GOT3 (cell line): ENCODE measurements at places on chromosomes 4 and X.

DNA sequence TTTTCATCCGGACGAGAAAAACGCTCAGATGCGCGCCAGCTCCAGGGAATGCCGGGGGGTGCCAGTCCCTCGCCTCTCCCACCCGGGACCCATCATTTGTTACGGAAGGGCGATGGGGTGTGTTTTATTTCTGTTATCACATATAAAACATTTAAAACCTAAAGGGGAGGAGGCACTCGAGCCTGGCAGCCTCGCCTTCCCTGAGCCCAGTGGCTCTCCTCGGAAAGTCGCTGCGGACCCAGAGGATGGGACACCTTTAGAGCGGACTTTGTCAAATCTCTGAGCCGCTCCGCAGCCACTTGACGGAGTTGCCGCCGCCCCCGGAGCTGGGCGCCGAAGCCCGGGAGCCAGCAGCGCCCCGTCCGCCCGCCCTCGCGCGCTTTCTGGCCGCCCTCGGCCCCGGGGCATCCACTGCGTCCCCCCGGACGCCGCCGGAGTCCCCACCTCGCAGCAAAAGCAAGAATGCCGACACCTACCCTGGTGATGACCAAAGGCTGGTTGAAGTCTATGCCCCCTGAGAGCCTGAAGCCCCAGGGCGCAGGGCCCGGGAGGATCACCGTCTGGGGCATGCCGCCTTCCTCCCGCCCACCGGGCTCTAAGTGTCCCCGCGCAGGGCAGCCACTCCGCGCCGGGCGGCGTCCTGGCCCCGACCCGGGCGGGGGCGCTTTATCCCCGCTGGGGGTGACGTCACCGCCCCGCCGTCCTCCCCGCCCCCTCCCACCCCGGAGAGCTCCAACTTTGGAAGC lies at the start of gene PDLIM3:
Gene PDLIM3, minus strand, starts transcription at position 642 of the 746 bp plus-strand sequence. Its CDS starts 73 bp downstream, at position 569.
- no peak for DNase-seq

DNA sequence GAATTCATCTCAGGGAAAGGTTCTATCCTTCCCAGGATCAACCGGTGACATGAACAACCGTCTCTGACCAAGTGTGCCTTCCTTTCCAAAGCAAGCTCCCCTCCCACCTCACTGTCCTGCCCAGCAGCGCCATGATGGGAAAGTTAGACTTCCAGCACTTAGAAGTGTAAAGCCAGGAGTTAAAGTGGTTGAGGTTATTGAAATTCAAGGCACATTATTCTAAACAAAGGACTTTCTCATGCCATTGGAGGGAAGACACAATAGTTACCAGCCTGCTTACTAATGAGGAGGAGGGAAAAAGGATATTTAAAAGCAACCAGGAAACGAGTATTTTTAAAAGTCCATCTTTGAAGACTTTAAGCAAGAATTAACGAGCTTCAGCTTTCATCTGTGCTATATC lies 96.8 kb downstream of the NSUN7 start:
- no peak for DNase-seq

DNA sequence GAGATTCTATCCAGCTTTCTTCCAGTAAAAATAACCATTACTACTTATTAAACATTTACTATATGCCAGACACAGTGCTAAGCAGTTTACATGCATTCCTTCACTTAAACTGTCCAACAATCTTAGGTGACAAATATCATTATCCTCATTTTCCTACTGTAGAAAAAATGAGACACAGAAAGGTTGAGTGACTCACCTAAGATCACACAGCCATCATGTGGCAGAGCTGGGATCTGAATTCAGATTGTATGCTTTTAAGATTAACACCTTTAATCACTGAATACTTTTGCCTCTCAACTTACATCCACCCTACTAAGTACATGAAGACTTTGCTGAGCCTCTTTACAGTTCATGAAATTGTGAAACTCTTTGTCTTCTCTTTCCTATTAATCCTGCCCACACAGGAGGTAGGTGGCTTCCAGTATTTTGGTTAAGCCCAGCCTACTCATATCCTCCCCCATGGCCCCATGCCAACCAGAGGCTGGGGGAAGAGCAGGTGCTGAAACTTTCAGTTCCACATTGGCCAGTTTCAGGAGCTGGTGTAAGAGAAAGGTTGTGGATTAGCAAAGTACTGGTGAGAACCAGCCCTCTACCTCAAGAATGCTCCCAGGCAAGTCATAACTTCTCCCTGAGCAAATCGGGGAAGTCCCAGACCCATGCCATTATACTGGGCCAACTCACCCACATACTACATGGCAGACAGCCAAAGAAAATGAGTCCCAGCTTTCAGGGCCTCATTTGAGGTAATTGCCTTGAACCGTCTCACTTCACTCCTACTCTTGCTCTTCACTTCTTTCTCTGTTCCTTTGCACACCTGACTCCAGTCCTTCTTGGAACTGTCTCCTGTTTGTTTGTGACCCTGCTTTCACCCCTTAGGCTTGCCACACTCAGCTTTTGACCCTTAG lies 211.1 kb downstream of the GUCY2F start:
- no peak for DNase-seq

DNA sequence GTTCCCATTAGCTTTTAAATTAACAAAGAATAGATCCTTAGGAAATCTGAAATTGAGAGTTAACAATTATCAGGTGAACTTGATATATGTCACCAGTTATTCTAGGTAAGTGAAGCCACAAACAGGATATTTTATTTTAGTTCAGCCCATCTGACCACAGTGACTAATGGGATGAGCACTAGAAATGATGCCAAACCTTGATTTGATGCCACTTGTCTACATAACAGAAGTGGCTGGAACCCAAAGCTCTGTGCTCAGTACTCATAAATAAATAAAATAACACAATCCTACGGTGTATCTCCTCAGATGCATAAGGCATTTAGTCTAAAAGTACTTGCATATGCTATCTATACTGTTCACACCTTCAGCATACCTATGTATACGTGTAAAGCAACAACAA lies 12.2 kb downstream of the SLITRK4 start:
- no peak for DNase-seq

DNA sequence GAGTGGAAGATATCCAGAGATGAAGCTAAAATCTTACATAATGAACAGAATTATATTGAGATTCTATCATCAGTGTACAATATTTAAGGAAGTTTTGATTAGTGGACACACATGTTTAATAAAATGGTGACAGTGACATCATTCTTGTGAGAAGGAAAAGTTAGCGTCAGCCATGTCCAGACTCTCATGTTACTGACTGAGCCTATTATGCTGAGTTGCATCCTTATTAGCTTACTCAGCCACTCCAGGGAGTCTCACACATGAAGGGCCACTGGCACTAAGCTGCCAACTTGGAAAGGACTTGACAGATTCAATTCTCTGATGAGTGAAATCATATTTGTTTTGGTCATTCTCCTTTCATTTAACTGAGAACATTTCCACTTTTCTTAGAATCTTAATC lies 170.6 kb downstream of the BANK1 start:
- no peak for DNase-seq

DNA sequence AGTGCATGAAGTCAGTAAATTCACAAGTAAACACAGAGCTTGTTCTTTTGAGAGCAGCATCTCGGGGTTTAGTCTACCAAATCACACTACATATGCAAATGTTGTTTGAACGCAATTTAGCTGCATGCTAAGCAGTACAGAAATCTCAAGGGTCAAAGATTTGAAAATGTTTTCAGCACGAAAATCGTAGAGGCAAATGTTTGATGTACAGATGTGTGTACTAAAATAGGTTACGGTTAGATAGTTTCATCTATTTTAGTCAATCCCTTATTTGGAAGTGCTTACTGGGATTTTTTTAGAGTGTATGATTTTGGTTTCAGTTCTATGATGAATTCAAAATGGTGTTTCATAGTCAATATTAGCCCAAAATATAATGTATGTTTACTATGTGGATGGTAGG lies 1928.2 kb upstream of the TENM3 start:
- DNase-seq = no peak

GRCh38 chrX:97372001-97372766 lies 488.5 kb downstream of the RPA4 start:
- DNase-seq = no peak

GRCh38 chr4:121950680-121951520 lies 960 bp downstream of the TRPC3 start:
- DNase-seq = no peak

- DNase-seq = no peak
Measured at GRCh38 chrX:54807524-54808108, at the start of gene MAGED2. MAGED2 (plus strand) TSS chrX:54807745; CDS start chrX:54809332, 1,587 bp downstream.

GRCh38 chrX:135535077-135535940 lies 14.8 kb downstream of the INTS6L start:
- no peak for DNase-seq
